T-helper 2 cell (primary cell): ENCODE measurements at places on chromosomes 12 and 14.

- DNase-seq = no peak
These were observed 28.2 kb upstream of the EGLN3 start for GRCh38 chr14:33978892-33979612.

DNA sequence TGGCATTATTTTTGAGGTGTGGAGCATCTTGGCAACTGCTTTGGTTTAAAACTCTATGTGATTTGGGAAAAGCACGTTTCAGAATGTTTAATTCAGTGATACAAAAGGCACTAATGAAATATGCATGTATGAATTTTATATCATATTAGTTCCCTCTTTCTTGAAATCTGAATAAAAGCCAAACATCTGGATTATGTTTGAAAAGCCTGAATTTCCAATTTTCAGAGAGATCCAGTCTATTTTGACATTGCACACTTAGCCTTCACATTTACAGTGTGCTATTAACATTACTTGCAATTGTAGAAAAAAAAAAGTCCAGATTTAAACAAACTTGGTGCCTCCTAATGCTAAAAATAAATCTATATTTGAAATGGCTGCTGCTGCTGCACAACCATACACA, 219.1 kb upstream of the NPAS3 start:
- DNase-seq = no peak

DNA sequence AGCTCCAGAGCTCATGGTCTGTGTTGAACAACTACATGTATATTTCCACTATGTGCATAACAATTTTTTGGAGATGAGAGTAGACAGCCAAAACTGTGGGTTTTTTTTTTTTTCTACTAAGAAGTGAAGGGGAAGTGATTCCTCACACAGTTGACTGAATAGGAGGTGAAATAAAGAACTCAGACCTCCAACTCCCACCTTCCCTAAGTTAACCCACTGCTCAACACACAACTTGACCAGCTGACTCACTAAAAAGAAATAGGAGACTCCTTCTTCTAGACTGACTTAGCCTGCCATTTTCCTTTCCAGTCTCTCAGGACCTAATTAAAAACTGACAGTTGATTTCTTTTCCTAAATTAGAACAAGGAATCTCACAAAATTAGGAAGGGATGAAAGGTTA, 1.7 kb downstream of the M6PR start:
- DNase-seq = no peak

- no peak for DNase-seq
These were observed 16.7 kb upstream of the ZDHHC22 start for GRCh38 chr14:77158175-77158881.

GRCh38 chr12:482061-482460, 22.3 kb downstream of the B4GALNT3 start:
- no peak for DNase-seq

DNA sequence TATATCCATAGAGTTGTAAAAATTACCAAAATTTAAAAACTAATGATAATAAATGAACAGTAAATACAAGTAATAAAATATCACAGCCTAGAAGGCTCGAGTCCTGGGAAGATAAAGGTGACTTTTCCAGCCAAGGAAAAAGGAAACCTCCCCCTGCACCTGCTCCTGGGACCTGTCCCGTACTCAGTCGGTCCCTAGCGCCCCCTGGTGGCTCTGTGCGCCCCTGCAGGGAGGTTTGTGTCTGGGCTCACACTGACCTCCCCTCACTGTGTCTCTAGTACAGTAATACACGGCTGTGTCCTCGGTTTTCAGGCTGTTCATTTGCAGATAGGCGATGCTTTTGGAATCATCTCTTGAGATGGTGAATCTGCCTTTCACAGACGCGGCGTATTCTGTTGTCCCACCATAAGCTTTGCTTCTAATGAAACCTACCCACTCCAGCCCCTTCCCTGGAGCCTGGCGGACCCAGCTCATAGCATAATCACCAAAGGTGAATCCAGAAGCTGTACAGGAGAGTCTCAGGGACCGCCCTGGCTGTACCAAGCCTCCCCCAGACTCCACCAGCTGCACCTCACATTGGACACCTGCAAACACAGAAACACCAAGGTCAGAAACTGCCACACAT, 1030.4 kb downstream of the TMEM121 start:
- DNase-seq = peak; percentile 48

GRCh38 chr12:102685841-102686240, 205.5 kb upstream of the IGF1 start:
- DNase-seq = no peak

DNA sequence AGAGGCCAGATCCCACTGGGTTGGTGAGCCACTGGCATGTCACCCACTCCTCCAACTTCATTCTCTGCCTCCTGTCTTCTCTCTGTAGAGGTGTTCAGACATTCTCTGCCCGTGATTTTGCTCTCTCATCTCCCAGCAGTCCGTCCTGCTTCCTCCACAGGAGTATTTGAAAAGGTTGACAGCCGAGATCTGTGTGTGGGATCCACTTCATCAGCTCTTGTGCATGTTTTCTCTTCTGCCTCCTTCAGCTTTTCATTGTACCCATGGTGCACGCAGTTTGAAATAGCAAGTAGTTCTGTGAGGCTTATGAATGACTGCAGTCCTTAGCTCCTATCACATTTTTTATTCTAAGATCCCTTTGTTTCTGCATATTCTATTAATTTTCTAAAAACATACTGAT, 34.8 kb downstream of the ZC3H14 start:
- no peak for DNase-seq

GRCh38 chr12:19220852-19221466, 91.4 kb downstream of the PLEKHA5 start:
- no peak for DNase-seq

GRCh38 chr12:71158361-71158882, 623 bp upstream of the TSPAN8 start:
- no peak for DNase-seq

DNA sequence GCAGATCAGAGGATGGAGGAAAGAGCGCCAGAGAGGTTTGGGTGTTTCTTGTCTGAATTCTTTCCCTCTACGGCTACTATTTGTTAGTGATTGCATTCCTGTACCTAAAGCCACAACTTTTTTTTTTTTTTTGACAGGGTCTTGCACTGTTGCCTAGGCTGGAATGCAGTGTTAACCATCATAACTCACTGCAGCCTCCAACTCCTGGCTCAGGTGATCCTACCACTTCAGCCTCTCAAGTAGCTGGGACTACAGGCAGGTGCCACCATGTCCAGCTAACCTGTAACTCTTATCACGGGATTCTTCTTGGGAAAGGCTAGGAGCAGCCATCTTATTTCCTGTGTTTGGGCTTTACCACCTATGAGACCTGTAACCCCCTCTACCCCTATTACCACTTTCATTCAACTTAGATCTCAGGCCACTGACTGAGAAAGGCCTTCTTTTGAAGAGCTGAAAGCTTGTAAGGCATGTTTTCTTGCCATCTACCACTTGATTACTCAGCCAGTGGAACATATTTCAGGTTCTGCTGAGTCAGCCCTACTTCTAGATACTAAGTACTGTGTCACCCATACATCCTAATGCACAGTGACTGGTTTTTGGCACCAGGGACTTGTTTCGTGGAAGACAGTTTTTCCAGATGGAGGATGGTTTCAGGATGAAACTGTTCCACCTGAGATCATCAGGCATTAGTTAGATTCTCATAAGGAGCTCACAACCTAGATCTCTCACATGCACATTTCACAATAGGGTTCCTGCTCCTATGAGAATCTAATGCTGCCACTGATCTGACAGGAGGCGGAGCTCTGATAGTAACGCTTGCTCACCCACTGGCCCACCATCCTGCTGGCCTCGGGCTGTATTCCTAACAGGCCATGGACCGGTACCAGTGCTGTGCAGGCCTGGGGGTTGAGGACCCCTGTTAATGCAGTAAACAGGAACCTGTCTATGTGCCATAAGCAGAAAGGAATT, 6.9 kb downstream of the VEZT start:
- no peak for DNase-seq

- no peak for DNase-seq
These were observed 3.6 kb upstream of the KRAS start for GRCh38 chr12:25254271-25254880.

DNA sequence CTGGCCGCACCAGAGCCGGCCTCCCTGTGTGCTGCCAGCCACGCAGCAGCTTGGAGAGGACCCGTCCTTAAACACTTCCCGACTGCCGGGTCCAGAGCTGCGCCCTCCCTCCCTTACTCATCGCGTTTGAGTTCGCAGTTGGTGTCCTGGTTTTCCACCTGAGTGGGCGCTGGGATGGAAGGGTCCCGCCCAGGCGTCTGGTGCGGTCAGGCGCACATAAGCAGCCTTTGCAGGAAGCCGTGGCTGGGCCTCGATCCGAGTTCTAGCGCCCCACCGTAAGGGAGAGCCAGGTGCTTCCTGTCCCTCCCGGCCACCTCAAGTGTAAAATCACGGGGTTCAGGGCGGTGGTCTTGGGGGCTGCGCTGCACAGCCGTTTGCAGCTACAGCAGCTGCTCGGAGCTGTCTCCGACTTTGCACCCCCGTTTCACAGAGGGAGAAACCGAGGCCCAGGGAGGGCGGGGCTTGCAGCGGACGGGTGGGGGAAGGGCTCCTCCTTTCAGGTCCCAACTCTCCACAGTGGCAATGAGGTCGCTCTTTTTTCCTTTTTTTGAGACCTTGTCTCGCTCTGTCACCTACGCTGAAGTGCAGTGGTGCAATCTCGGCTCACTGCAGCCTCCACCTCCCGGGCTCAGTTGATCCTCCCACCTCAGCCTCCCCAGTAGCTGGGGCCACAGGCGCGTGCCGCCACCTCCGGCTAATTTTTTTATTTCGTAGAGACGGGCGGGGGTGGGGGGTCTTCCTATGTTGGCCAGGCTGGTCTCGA, 51.3 kb downstream of the LRCOL1 start:
- no peak for DNase-seq
